ENCODE measurements at places on chromosomes 5 and 9.
A peak's percentile ranks its signal among the peaks of the same experiment; 100 is the strongest.

DNA sequence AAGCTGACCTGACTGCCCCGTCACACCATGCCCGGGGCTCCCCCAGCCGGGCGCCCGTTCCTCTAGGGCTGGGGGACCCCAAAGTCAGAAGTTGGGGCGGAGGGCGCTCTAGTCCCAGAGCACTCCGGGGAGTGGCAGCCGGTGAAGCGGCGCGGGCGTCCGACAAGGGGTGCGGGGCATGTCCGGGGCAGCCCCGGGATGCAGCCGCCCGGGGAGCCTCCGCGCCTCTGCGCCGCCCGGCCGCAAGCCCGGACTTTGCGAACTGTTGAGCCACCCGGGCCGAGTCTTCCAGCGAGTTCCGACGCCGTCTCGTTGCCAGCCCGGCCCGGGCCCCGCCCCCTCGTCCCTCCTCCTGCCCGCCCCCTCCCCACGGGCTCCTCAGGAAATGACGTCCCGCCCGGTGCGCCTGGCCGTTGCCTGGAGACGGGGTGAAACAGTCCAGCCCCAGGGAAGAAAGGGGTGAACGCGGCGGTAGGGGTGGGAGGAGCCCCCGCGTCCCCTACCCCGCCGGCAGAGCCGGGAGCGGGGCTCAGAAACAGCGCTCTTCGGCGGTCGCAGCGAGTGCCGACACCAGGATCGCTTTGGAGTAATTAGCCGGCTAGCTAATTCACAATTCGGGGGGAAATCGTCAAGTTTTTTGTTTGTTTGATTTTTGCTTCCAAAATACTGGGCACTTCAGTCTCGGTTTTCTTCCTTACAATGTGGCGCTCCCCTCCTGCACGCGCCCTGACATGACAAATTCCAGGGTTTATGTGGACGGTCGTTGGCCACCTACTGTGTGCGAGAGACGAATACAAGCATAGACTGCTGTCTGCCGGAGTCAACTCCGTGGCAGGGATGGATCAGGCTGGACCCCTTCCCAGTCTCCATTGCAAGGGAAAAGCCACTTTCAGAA, at the start of gene WHRN:
TSS of gene WHRN (minus strand) at position 287 of the 895 bp plus-strand sequence. CDS start 672 bp downstream, outside the sequence.
- DNase-seq, result peak; percentile 89

DNA sequence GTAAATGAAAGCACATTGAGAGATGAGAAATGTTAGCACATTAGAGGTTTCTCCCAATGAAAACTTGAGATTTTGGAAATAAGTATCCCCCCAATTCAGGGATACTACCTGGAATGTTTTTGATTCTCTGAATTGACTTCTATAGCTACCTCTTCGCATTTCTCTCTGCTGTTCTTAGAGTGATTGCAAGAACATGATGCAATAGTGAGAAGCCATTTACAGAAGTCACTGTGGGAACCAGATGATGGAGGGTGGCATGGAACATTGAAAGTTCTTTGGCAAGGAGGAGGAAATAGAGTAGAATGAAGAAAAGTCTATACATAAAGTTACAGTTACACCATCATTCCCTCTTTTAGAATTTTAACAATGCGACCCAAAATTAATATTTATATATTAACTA, 9.2 kb downstream of the NPR3 start:
- DNase-seq, result no peak

DNA sequence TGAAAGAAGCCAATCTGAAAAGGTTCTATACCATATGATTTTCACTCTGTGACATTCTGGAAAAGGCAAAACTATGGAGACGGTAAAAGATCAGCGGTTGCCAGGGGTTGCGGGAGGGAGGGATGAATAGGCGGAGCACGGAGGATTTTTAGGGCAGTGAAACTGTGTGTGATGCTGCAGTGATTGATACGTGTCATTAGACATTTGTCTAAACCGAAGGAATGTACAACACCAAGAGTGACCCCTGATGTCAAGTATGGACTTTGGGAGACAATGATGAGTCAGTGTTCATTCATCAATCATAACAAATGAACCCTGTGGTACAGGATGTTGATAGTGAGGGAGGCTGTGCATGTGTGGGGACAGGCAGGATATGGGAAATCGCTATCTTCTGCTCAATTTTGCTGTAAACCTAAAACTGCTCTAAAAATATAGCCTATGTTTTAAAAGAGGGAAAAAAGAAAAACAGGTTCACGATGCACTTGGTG, 34.4 kb downstream of the ERGIC1 start:
- DNase-seq, result no peak

DNA sequence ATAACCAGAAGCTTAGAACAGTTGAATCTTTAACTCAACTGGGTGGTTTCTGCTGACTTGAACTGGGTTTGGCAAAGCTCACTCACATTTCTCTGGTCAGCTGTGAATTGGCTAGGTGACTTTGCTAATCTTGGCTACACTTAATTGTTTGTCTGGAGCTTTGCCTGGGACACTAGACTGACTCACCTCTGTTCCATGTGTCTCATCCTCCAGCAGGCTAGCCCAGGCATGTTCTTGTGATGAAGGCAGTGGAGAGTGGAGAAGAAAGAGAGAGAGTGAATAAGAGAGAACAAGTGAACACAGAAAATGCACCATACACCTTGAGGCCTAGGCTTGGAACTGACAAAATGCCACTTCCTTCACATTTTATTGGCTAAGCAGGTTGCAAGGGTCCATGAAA, 32.6 kb downstream of the SPATA31D1 start:
- no peak for DNase-seq

GRCh38 chr5:58108511-58108910, 351.4 kb downstream of the PLK2 start:
- DNase-seq, result no peak

DNA sequence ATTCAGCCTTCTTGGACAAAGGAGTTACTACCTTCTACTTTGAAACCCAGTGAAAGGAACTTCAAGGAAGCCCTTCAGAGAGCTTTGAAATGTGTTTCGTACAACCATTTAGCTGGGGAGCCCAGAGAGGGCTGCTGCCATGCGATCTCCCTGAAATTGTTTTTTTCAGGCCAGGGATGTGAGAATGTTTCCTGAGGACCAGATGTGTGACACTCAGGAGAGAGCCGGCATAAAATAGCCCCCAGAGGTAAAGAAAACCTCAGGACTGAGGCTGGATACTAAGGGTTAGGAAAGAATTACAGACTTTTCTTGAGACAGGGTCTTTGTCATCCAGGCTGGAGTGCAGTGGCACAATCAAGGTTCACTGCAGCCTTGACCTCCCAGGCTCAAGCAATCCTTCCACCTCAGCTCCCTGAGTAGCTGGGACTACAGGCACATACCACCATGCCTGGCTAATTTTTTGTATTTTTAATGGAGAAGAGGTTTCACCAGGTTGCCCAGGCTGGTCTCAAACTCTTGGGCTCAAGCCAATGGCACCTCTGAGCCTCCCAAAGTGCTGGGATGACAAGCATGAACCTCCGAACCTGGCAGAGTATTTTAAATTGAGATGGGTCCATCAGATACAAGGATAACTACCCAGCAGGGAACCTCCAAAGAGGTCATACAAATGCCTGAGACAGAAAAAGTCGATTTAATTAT, 8.4 kb downstream of the RPL37 start:
- DNase-seq, result no peak

- no peak for DNase-seq
These were observed 18.5 kb upstream of the RALGDS start for GRCh38 chr9:133139246-133140173.

GRCh38 chr5:128532776-128533175, 5.3 kb downstream of the FBN2 start:
- no peak for DNase-seq

DNA sequence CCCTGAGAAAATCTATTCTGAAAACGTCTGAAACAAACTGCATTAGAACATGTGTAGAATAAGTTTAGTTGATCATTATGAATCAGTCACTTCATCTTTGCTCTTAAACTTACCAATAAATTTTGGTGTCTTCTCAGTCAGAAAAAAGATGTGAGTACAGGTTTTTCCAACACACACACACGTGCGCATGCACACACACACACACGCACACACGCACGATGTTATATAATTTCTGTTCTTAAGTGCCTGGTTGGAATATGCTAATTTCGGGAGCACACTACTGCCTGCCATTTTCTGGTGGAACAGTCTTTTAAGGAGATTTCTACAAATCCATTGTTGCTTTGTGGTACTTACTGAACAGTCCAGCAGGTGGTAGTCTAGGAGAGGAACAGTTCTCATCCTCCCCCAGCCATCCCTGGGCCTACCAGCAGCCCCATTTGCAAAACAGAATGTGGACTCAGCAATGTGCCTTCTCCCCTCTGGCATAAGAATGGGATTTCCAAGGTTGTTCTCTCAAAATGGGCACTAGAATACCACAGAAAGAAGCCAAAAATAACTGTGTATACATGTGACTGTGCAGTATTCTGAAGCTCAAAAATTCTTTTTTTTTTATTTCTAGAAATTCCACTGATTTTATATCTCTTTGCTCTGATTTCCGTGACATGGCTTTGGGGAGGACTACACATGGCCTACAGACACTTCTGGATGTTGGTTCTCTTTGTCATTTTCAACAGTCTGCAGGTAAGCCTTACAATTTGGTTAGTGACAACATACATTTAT, 281.3 kb downstream of the ARRDC3 start:
- peak; percentile 67 for DNase-seq

DNA sequence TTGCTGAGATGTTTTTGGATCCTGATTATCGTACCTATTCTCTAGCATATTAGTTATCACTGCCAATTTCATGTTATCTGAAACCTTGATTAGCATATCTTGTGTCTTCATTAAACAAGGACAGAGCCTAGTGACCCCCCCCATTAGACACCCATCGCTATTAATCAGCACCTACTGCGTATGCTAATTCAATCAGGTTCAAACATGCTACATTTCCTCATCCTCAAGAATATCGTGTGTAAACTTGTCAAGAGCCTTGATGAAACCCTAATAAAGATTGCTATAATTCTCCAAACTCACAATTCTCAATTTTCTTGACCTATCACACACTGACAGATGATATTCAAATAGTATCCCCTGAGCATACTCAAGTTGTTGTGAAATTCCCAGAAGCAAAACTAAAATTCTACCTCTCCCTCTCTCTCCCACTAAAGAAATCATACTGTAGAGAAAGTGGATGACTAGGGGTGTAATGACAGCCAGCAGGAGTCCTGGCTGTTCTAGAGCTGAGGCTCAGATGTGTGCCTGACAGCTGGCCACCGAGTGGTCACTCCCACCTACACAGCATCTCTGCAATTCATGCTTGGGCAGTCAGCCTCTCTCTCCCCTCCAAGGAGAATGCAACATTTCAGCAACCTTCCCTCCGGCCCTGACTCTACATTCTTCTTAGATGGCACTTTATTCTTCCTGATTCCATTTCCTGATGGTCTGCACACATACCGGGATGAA, 9.2 kb upstream of the ZNF354A start:
- no peak for DNase-seq

GRCh38 chr5:6046296-6046967, 331.9 kb downstream of the MED10 start:
- DNase-seq, result no peak

DNA sequence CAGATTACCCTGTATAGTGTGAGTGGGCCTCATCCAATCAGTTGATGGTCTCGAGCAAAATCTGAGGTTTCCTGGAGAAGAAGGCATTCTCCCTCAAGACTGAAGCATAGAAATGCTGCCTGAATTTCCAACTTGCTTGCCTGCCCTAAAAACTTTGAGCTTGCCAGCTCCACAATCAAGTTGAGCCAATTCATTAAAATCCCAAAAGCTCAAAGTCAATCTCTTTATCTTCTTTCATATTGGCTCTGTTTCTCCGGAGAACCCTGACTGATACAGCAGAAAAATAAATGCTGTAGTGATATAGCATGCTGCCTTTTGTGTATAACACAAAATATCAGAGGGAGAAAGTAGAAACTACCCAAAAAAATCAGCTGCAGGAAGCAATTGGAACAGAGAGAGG, 72.5 kb upstream of the NMUR2 start:
- no peak for DNase-seq

DNA sequence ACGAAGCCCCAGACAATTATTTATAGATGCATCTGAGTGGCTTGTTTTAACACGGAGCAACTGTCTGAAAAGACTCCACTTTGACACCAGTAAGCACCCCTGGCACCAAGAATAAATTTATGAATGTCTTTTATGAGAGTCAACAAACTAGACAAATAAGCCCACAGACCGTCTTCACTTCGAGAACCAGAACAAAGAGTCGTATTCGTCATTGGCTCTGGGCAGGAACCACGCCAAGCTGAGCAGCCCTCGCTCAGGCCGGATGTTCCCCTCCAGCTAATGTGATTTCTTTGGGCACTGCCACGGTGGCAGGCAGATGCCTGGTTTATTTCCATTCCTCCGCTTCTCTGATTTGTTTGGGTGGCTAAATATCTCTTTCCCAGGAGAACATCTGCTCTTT, 91.9 kb upstream of the STC2 start:
- DNase-seq, result no peak

- DNase-seq, result no peak
These were observed 84.8 kb downstream of the SLC1A3 start for GRCh38 chr5:36691226-36691625.

- no peak for DNase-seq
These were observed 329.0 kb downstream of the PARP8 start for GRCh38 chr5:50995285-50995942.

GRCh38 chr5:38478878-38479277, 77.6 kb downstream of the LIFR start:
- no peak for DNase-seq

GRCh38 chr5:133665571-133665970, 53.2 kb upstream of the FSTL4 start:
- no peak for DNase-seq

DNA sequence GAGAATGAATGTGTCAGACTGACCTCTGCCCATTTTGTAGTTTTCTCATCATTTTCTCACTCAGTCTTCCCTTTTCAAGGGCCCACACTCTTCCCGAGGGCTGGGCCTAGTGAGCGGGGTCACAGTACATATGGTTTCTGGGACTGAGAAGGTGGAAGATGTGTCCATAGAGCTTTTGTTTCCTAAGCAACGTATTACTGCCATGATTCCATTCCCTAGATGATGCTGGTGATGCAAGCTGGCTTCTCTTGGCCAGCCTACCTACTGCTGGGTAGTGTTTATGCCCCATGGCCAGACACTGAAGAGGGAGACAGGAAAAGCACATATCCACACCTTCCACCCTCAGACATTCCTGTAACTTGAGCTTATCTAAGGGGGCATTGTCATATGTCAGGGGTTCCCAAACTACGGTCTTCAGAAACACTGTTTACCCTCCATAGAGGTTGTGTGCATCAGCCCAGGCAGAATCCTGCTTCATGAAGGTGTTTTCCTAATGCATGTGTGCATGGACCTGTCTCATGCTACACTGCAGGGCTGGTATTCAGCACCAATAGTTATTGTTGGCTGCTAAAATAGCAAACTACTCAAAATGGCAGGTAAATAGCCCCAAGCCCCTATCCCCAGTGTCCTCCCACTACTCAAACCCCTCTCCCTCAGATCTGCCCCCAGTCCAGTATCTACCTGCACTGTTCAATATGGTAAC, 9.5 kb downstream of the IRF1 start:
- no peak for DNase-seq

GRCh38 chr9:127899128-127899943, at the start of gene ST6GALNAC6:
Gene ST6GALNAC6 (minus strand): TSS chr9:127899603. CDS start chr9:127897981, 1,622 bp downstream.
- peak; percentile 84 for DNase-seq

- no peak for DNase-seq
These were observed 224.7 kb upstream of the GRAMD2B start for GRCh38 chr5:126198531-126198930.
